ENCODE measurements at places on chromosomes 12 and 14.

DNA sequence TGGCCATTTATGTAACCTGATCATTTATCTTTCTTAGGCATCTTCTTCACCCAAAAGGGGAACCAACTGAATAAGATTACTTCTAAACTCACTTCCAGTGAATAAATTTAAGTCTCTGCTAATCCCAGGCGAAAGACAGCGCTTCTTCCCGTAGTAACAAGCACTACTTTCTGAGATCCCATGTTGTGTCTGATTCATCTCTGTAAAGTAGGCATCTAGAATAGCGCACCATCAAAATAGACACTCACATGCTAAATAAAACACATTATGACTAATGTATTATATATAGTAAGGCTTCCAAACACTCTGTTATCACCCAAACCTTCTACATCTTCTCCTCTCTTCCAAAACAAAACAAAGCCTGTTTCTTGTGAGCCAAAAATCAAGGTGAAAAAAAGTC is 15.1 kb downstream of the GTF2A1 start:
- no peak for DNase-seq

- no peak for DNase-seq
Measured at GRCh38 chr12:130764073-130764472, 48.0 kb upstream of the RIMBP2 start.

DNA sequence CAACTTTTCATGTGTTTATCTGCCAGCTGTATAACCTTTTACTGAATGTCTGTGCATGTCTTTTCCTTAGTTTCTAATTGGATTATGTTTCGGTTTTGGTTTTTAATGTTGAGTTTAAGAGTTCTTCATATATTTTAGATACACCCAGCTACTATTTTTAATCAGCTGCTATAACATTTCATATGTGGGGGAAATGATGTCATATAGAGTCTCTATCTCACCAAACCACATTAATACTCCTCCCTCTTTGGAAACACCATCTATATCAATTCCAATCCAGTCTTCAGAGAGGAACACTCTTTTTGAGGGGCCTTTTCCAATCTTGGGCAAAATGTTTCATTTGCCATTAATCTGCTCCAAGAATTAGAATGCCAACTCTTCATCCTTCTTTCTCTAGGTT is 28.5 kb upstream of the GCH1 start:
- DNase-seq = no peak

DNA sequence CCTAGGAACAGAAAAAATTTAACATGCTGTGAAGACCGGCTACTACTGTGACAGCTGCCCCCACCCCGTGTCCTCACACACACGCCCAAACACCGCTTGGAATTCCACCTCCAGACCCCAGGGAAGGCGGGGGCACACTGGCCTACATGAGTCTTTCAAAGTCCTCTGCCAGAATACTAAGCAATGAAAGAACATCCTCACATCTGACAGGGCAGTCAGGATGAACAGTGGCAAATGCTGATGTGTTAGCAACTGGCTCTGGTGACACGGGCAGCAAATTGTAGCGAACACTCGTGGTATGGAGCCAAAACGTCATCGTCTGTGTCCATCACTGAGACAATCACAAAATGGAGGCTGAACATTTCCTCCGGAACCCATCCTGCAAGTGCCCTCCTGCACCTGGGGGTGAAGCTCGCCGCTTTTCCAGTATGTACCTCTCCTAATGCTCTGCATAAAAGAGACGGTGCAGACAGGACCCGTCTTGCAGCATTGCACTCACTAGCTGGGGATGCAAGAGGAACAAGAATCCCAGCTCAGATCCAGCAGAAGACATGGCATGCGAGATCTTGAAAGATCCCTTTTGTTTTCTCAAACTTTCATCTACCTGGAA is 94.8 kb downstream of the BCL11B start:
- no peak for DNase-seq

GRCh38 chr14:24632761-24633160 is 1.2 kb downstream of the GZMB start:
- DNase-seq = no peak

DNA sequence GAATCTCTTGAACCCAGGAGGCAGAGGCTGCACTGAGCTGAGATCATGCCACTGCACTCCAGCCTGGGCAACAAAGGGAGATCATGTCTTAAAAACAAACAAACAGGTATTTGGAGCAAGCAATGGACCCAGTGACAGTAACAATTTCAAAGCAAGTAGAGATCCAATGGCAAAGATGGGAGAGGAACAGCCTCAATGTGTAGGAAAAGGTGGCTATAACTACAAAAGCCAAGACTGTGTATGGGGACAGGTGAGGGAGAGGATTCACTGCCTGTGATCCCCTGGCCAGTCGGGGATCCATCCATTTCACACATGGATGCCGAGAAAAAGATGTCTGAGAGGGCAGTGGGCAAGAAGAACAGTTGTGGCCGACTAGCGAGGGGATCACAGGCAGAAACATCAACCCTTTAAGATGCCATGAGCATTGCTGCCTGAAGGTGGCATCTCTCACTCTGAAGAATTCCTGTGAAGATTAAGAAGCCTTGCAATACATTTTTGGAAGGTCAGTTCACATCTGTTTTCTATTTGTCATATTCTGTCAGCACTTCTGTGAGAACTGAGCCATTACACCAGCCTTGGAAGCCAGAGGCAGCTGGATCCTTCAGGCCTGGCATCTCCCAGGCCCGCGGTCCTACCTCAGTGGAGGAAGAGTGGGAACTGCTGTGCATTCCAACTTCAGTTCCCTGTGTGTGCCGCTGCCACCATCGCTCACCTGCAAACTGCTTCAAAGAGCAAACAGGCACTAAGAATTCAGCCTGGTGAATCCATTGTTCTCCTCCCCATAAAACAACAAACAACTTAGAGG is 54.5 kb upstream of the FRS2 start:
- peak; percentile 72 for DNase-seq

- DNase-seq = no peak
Measured at GRCh38 chr12:42670719-42671118, 81.2 kb upstream of the PRICKLE1 start.

DNA sequence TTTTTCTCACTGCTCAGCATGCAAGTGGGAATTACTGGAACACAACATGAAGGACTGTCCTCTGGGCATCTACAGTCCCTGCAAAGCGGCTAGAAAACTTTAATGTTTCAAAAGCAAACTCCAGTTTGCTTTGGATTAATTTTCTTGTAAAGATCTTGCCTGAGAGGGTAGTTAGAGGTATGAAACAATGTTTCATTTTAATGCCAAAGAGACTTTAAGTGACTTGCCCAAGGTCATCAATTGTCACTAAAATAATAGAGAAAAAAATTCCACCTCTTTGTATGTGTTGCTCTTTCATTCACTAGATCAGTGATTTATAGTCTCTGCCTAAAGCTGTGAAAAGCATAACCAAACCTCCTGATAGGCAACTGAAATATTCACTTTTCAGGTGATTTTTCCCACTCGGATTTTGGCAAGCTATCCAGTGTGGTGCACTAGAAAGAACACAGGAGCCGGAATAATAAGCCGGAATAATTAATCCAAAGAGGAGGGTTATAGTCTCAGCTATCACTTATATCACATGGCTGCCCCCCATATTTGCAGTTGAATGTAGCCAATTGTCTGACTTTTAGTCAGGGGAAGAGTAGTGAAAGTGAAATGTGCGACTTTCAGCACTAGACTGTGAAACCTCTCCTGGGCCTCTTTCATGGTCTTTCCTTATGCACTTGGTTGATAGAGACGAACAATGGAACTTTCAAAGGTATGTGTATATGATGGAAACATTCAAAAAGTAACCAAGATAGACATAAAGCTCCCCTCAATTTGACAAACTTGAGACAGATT is 107.7 kb downstream of the SLC6A15 start:
- DNase-seq = no peak
